ENCODE measurements at places on chromosomes 16 and 17. TPM values are rescaled to one million over a fixed set of nuclear protein-coding genes. Genes with fewer than 3 reads are reported as not detected.

Gene PHOSPHO1
- total RNA-seq: not detected

Gene RAP1GAP2
- total RNA-seq: 22.8 TPM

Gene C17orf107
- total RNA-seq: 0.48 TPM

Gene ENPP7
- 0.10 TPM for total RNA-seq

Gene CIAO3
- 33.1 TPM for total RNA-seq

Gene FOXC2
- total RNA-seq: not detected

Gene MEIOB
- total RNA-seq: not detected

Gene AOC3
- 0.12 TPM for total RNA-seq

Gene SCIMP
- total RNA-seq: not detected

Gene MGRN1
- total RNA-seq: 73.6 TPM

Gene GNAO1
- 1.4 TPM for total RNA-seq

Gene MYCBPAP
- 10.3 TPM for total RNA-seq

Gene TBC1D3
- not detected for total RNA-seq

Gene TP53TG3F
- total RNA-seq: not detected

Gene SBK1
- total RNA-seq: 9.3 TPM

Gene KCNAB3
- total RNA-seq: 11.0 TPM

Gene KRTAP4-5
- not detected for total RNA-seq

Gene NPIPA3
- 2.9 TPM for total RNA-seq

Gene SLC2A4
- total RNA-seq: not detected

Gene MYL4
- total RNA-seq: not detected

Data from activated naive CD4-positive, alpha-beta T cell treated with anti-CD3 and anti-CD28 coated beads, Interleukin-2, amount 10 ng/mL, durations not matched to agents 5 hours and 36 hours (primary cell).